ENCODE measurements at places on chromosomes 2 and 18. TPM values are rescaled to one million over a fixed set of nuclear protein-coding genes. Genes with fewer than 3 reads are reported as not detected.

- H3K36me3 ChIP-seq: no peaks in the 10 kb centered on the region
- peak; percentile 33 for DNase-seq
- peaks cover 7% of the 10 kb centered on the region for H3K4me1 ChIP-seq
- H3K27me3 ChIP-seq: peaks cover 29% of the 10 kb centered on the region
- no peak overlapping the region for H3K27ac ChIP-seq
- H3K4me3 ChIP-seq: no peak overlapping the region
Measured at GRCh38 chr2:237060534-237061312, 25.0 kb upstream of the COPS8 start.

DNA sequence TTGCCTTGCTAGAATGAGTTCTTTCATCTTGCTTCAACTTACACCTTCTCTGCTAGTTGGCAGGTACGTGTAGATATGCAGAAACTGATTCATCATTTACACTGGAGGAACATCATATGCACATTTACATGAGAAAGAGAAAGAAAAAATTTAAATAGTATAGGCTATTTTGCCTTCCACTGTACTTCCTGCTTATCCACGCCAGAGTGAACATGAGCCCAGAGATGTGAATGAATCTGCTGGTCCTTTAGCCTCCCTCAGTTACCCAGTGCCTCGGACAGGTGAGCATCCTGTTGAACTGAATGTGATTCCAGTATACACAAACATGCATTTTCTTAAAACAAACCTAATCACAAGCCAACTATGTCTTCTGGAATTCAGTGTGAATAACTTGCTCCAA lies 83.6 kb downstream of the SESTD1 start:
- H3K4me3 ChIP-seq: no peak overlapping the region
- H3K4me1 ChIP-seq: peaks cover 23% of the 10 kb centered on the region
- peak overlapping the region; percentile 79 for H3K27ac ChIP-seq
- no peak for DNase-seq
- H3K27me3 ChIP-seq: no peaks in the 10 kb centered on the region

GRCh38 chr2:238160206-238161129 lies 1.7 kb downstream of the ERFE start:
- no peak overlapping the region for H3K4me3 ChIP-seq
- peaks cover 5% of the 10 kb centered on the region for H3K36me3 ChIP-seq
- H3K27ac ChIP-seq: no peak overlapping the region

- H3K27ac ChIP-seq: peak within 1 kb of the TSS; percentile 90
- H3K4me1 ChIP-seq: peaks cover 23% of the 10 kb centered on the region
- H3K27me3 ChIP-seq: no peaks in the 10 kb centered on the region
- DNase-seq: no peak
Measured at GRCh38 chr2:232776435-232776834, at the start of gene KCNJ13. KCNJ13 (minus strand) TSS chr2:232776565; CDS start chr2:232771362, 5,203 bp downstream.

GRCh38 chr2:78707776-78708386 lies 317.6 kb upstream of the REG3G start:
- H3K4me3 ChIP-seq: no peak overlapping the region
- no peak for DNase-seq
- H3K36me3 ChIP-seq: no peaks in the 10 kb centered on the region
- no peaks in the 10 kb centered on the region for H3K27me3 ChIP-seq
- H3K4me1 ChIP-seq: no peaks in the 10 kb centered on the region

GRCh38 chr2:109032229-109032820 lies 43.3 kb upstream of the EDAR start:
- H3K27ac ChIP-seq: peak overlapping the region; percentile 81
- no peak for DNase-seq
- no peaks in the 10 kb centered on the region for H3K36me3 ChIP-seq
- no peaks in the 10 kb centered on the region for H3K27me3 ChIP-seq
- H3K4me3 ChIP-seq: peak overlapping the region; percentile 68

GRCh38 chr2:216971593-216971992 lies 111.7 kb upstream of the TNP1 start:
- no peak overlapping the region for H3K4me3 ChIP-seq
- no peaks in the 10 kb centered on the region for H3K36me3 ChIP-seq
- no peaks in the 10 kb centered on the region for H3K4me1 ChIP-seq
- no peak overlapping the region for H3K27ac ChIP-seq
- H3K27me3 ChIP-seq: peaks cover 13% of the 10 kb centered on the region

DNA sequence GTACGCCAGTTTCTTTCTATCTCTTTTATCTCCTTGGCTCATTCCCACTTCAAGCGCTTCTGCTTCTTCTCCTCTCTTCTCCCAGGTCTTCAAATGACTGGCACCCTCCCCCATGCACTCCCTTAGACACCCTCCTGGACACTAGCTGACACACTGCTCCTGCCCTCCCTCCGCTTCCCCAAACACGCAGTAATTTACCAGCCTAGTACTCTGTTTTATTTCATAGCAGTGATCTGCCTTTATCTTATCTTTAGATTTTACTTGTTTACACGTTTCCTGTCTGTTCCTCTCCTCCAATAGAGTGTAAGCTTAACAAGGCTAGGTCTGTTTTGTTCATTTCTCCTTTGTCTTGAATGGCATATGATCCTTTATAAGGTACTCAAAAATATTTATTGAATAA lies 93.9 kb downstream of the SCN3A start:
- H3K36me3 ChIP-seq: no peaks in the 10 kb centered on the region
- H3K4me1 ChIP-seq: peaks cover 43% of the 10 kb centered on the region
- no peaks in the 10 kb centered on the region for H3K27me3 ChIP-seq
- no peak for DNase-seq
- H3K4me3 ChIP-seq: no peak overlapping the region

Gene AMER3
- 7.0 TPM for total RNA-seq

Gene CGREF1
- total RNA-seq: 0.31 TPM

DNA sequence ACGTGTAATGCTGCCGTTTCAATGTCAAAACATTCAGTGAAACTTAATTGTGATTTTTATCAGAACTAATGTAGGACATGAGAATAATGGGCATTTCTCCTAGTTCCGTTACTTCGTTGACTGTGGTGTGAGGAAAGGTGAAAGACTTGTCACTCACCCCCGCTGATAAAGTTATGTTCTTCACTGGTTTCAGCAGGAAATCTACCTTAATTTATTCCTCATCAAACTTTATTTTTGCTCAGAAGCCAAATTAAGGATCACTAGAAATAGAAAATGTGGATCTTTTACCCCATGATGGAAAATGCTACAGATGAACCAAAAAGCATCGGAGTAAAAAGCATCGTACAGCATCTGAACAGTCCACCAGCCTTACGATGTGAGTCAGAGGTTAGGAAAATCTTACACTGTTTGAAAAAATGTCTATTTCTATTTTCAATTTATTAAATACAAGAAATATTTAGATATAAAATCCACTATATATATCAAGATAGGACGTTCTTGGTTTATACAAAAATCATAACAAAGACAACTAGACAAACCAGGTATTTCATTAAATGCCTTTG lies 1.0 kb upstream of the ROCK1 start:
- H3K27ac ChIP-seq: no peak overlapping the region
- H3K27me3 ChIP-seq: no peaks in the 10 kb centered on the region
- H3K4me1 ChIP-seq: peaks cover 6% of the 10 kb centered on the region
- no peak overlapping the region for H3K4me3 ChIP-seq
- H3K36me3 ChIP-seq: no peaks in the 10 kb centered on the region

DNA sequence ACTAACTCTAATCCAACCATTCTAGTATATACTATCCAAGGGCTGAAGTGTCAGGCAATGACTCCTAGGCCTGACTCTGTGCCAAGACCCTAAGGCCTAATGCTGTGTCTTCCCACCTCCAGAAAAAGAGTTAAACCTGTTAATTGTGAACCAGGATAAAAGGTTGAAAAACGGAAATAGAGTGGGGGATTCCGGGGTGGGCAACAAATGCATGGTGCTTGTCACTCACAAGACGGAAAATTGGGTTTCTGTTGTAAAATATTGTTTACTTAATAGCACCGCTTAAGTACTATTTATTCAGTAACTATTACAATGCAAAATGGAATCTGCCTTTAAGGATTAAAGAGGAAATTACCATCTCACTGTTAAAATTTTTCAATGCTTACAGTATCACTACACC lies 3.2 kb downstream of the STK17B start:
- peaks cover 16% of the 10 kb centered on the region for H3K27me3 ChIP-seq
- no peak overlapping the region for H3K27ac ChIP-seq
- peaks cover 5% of the 10 kb centered on the region for H3K4me1 ChIP-seq
- H3K4me3 ChIP-seq: no peak overlapping the region

- no peaks in the 10 kb centered on the region for H3K27me3 ChIP-seq
- DNase-seq: no peak
- H3K36me3 ChIP-seq: no peaks in the 10 kb centered on the region
- H3K27ac ChIP-seq: no peak overlapping the region
- H3K4me1 ChIP-seq: no peaks in the 10 kb centered on the region
Measured at GRCh38 chr18:55289775-55290174, 298.2 kb downstream of the TCF4 start.

- no peaks in the 10 kb centered on the region for H3K36me3 ChIP-seq
- H3K27ac ChIP-seq: peak overlapping the region; percentile 100
- peak overlapping the region; percentile 97 for H3K4me3 ChIP-seq
- peaks cover 8% of the 10 kb centered on the region for H3K27me3 ChIP-seq
Measured at GRCh38 chr18:33576999-33577646, 896 bp upstream of the ASXL3 start.

DNA sequence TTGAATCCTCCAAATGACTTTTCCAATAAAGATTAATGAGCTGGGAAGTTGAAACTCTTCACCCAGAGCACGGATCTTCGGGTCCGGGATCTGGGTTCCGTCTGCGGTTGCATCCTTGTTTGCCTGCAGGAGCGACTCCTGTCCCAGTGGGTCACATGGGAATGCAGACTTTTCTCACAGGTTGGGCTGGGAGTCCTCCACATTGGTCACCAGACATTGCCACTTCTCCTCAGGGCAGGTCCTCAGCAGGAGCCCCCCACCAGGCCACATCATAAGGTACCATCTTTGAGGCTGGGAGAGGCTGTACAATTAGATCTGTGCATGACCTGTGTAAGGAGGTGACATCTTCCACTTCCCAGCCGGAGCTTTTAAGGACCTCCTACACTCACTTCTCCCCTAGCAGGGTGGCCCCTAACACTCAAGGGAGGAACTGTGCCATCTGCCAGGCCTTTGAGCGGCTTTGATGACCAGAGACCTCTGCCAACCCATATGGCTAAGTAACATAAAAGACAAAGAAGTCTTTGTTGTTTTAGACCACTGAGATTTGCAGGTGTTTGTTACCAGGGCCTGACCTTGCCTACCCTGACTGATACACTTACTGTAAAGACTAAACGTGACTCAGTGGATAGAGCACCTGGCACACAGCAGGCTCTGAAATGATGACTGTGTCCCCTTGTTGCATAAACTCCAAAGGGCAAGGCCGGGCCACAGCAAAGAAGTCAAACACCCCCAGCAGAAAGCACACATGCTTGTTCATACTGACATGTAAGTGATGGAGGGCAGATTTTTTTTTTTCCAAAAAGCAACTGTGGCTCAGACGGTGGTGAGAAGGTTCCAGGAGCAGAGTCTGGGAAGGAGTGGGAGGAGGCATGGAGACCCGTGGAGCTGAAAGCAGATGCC lies 7.9 kb upstream of the TEX51 start:
- no peak overlapping the region for H3K4me3 ChIP-seq
- no peaks in the 10 kb centered on the region for H3K36me3 ChIP-seq
- no peak for DNase-seq
- peaks cover 2% of the 10 kb centered on the region for H3K4me1 ChIP-seq

GRCh38 chr2:10526281-10527000 lies 78.3 kb upstream of the ODC1 start:
- H3K36me3 ChIP-seq: no peaks in the 10 kb centered on the region
- H3K4me1 ChIP-seq: no peaks in the 10 kb centered on the region
- H3K4me3 ChIP-seq: no peak overlapping the region
- H3K27ac ChIP-seq: no peak overlapping the region
- peaks cover 7% of the 10 kb centered on the region for H3K27me3 ChIP-seq

DNA sequence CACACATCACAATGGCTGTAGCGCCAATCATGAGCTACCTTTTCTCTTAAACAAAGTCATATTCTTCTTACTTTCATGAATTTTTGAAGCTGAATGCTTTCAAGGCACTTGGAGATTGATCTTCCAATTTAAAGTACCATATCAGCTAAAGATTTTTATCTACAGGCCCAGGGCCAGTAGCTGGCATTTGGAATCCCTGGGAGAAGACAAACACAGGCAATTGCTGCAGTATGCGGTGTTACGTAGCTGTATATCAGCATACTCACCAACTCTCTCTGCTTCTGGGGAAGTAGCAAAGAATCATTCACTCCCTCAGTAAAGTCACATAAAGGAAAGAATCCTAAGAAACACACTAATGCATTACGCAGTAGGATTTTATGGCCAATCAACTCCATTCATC lies 202.3 kb downstream of the DLGAP1 start:
- no peak overlapping the region for H3K4me3 ChIP-seq
- no peak for DNase-seq
- H3K27ac ChIP-seq: no peak overlapping the region

GRCh38 chr2:270861-271260 lies 6.1 kb downstream of the ACP1 start:
- peaks cover 6% of the 10 kb centered on the region for H3K4me1 ChIP-seq
- H3K36me3 ChIP-seq: peaks cover 2% of the 10 kb centered on the region
- H3K4me3 ChIP-seq: no peak overlapping the region
- H3K27ac ChIP-seq: peak overlapping the region; percentile 26

Gene GCKR
- total RNA-seq: 2.0 TPM

DNA sequence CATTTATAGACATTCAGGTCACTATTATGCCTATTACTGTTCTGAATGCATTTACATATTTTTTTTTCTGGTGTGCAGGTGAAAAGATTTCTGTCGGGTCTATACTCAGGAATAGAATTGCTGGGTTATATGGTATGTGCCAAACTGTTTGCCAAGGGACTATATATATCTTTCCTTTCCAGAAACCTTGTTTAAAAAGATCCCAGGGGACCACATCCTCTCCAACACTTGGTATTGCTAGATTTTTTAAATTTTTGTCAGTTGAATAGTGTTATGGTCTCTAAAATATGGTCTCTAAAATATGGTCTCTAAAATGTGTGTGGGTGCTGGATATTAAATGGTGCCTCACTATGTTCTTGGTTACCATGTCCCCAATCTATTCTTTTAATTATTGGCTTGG lies 131.3 kb downstream of the INSIG2 start:
- peaks cover 37% of the 10 kb centered on the region for H3K27me3 ChIP-seq
- DNase-seq: no peak
- no peaks in the 10 kb centered on the region for H3K36me3 ChIP-seq
- H3K4me3 ChIP-seq: no peak overlapping the region
- no peak overlapping the region for H3K27ac ChIP-seq
- H3K4me1 ChIP-seq: peaks cover 14% of the 10 kb centered on the region

Gene FNDC4
- total RNA-seq: 10.2 TPM

Gene CAPN14
- 0.50 TPM for total RNA-seq

Gene CCDC68
- total RNA-seq: 2.9 TPM

Gene KCTD1
- 34.0 TPM for total RNA-seq

Data from progenitor cell of endocrine pancreas (in vitro differentiated cells).